ENCODE measurements at places on chromosomes 1 and 21. TPM values are rescaled to one million over a fixed set of nuclear protein-coding genes. Genes with fewer than 3 reads are reported as not detected.

AGTRAP gene
- 13.1 TPM for total RNA-seq

SLC6A9 gene
- 6.3 TPM for total RNA-seq

FCRL2 gene
- total RNA-seq, result not detected

DNA sequence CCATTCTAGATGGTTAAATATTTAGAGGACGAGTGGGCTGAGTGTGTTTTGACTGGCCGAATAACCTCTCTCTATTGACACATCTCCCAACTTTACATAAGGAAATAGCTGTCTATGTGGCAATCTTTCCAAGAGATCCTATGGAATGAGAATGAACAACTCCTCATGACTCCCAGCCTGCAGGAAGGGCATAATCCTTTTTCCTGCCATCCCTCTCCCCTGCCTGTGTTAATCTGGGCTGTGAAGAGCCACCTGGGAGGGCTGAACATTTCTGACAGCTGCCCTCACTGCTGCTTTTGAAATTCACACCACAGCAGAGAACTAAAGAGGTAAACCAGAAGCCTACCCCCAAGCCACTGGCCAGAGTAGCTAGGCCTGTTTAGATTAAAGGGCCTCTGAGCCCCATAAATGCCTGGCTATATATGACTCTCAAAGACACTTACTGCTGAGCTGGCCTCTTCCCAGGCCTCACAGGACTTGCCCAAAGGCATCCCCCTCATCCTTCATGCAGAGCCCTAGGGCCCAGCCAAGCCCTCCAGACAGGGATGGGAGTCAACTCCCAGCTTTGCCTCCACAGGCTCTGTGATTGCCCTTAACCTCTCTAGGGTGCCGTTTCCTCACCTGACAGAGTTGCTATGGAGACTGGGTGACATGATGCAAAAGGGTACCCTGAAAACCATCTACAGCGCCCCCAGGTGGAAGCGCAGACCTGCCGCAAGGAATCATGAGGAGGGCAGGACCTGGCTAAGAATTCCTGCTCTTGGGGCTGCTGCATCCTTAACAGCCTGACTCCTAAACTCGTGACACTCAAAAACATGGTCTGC is 42.0 kb upstream of the LDLRAP1 start:
- DNase-seq, result no peak

PRELP gene
- total RNA-seq, result not detected

DNA sequence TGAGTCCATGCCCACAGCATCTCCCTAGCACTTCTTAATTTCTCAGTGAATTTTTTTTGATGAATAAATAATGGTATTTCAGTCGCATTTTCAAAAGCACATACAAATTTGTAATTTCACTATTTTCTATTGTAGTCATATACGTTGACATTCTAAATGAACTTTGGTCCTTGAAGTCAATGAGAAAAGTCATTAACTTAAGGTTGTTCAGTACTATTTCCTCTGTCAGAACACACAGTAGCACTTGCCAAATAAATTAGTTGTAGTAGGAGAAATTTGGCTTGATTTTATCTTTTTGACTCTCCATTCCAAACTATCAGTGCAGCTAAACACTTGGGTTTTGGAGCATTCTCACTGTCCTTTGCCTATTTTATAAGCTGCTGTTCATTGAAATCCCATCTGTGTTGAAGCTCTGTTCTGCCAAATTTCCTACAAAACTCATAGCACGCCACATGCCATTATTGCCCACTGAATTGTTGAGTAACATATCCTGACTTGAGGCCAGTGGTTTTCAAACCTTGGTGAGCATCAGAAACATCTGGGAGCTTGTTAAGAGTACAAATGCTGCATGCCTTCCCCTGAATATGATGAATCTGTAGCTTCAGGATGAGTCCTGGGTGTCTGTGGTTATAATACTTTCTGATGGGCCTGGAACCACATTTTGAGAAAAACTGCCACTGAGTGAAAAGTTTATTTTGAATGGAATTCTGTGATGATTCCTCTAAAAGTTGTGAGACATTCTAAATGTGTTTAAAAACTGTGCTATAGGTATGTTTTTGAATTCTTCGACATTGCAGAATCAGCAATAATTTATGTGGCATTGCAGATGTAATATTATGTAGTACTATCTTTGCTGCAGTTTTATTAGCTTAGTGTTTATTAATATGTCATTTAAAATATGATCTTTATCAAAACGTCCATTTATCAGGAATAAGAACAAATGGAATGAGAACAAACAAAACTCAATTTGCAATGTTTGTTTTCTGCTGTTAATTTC is 78.9 kb downstream of the DNM3 start:
- DNase-seq, result no peak

GRCh38 chr1:153386500-153386901 is 4.4 kb downstream of the S100A8 start:
- no peak for DNase-seq

NGF gene
- not detected for total RNA-seq

GRCh38 chr1:32828341-32828740 is 10.9 kb downstream of the S100PBP start:
- no peak for DNase-seq

DNA sequence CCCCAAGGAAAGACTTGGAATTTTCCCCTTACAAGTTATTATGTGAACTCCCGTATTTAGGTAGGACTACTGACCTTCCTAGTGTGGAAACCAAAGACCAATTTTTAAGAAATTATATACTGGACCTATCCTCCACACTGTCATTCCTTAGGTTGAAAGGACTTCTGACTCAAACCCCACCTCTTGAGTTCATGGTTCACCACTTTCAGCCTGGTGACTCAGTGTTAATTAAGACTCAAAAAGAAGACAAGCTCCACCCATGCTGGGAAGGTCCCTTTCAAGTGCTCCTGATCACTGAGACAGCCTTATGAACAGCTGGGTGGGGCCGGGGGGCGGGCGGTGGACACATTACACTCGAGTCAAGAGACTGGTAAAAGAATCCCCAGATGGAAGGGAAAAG is 113.2 kb downstream of the LRRC53 start:
- DNase-seq, result no peak

IFNLR1 gene
- total RNA-seq, result 5.3 TPM

DNA sequence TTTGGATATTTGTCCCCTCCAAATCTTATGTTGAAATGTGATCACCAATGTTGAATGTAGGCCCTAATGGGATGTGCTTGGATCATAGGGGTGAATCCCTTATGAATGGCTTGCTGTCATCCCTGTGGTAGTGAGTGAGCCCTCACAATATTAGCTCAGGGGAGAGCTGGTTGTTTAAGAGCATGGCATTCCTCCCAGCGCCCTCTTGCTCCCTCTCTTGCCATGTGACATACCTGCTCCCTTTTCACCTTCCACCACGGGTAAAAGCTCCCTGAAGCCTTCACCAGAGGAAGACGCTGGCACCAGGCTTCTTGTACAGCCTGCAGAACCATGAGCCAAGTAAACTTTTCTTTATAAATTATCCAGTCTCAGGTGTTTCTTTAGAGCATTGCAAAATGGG is 305.6 kb downstream of the KCTD3 start:
- no peak for DNase-seq

- DNase-seq, result no peak
These were observed 104.4 kb downstream of the GLIS1 start for GRCh38 chr1:53634571-53634979.
